Glomerular endothelial cell (primary cell): ENCODE measurements at places on chromosomes 2 and 18. TPM values are rescaled to one million over a fixed set of nuclear protein-coding genes. Genes with fewer than 3 reads are reported as not detected.

The ADGRF3 gene
- total RNA-seq, result 0.06 and 0.58 TPM in 2 replicates

The SPOPL gene
- total RNA-seq, result 7.9 and 13.9 TPM in 2 replicates

DNA sequence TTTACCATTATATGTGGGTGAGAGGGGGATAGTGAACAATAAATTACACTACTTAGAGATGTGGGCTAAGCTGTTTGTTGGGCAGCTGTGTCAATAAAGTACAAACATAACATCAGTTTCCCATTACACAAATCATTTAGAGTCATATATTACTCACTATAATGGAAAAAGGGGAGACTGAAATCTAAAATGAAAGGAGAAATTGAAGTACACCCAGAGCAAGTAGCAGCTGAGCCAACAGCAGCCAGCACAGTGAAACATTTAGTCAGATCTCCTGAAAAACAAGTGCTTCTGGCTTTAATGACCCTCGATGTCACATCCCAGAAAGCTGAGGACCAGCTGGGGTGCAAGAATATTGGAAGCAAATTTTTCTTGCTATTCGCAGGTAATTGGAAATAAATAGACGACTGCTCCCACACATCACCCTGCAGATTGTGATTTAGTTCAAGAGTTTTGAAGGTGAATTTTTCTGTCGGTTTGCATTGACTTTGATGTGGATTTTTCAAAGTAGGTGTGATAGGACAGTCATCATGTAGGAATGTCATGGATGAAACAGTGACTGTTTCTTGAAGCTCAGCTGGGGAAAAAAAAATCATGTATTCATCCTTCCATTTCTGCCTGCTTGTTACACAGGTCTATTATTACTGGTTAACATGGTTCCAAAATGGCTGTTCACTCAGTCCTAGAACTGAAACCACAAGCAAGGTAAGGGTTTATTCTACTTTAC lies 1607.3 kb upstream of the CELF4 start:
- DNase-seq, result no peak

The COL6A3 gene
- 59.2 and 244 TPM in 2 replicates for total RNA-seq

DNA sequence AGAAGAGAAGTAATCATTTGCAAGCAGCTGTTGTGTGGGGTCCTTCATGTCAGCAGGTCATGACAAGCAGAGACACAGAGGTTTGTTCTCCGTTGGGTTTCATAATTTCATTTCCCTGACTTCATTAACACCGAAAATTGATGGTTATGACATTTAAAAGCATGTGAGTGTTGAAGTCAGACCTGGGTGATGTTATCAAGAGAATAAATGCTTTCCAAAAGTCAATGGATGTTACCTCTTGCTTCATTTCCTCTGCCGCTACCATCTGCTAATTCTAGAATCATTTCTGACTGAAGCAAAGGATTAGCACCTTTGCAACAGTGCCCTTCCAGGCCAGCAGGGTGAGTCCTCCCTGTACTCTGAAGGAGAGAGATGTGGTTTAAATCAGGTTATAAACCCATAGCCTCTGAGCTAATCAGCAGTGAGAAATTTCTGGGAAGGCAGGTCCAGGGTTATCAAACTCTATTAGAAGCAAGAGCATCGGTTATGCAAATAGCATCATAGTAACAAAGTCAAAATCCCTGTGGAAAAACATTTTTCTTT lies 446.2 kb downstream of the PIK3C3 start:
- DNase-seq, result no peak

GRCh38 chr2:170813611-170814532 lies 2.8 kb upstream of the GAD1 start:
- no peak for DNase-seq

The BMP10 gene
- not detected in 2 replicates for total RNA-seq

DNA sequence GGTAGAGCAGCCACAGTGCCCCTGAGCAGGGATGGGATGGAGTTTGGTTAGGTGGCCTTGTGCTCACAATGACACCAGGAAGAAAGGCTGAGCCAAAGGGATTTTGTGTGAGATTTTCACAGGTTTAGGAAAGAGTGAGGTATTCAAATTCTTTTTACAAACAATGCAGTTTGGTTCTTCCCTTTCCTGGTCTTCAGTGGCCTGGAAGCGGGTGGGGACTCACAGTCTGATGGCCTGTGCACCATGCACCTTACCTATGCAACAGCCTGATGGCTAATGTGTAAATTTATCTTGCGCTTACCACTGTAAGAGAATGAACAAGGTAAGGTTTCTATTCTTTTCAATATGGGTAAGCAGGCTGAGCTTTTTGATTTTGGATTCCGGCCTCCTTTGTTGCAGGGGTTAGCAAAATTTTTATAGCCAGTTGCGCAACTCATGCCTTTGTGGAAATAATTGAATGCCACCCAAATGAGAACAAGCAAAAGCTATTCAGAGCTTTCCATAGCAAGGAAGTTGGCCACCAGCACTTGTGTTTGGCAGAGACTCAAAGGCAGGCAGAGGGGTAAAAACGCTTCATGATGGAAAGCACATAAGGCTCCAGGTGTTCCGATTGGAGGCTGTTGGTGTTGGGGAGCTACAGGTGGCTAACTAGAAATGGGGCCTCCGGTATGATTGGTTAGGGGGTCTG lies 23.8 kb upstream of the IL1R2 start:
- DNase-seq, result no peak

DNA sequence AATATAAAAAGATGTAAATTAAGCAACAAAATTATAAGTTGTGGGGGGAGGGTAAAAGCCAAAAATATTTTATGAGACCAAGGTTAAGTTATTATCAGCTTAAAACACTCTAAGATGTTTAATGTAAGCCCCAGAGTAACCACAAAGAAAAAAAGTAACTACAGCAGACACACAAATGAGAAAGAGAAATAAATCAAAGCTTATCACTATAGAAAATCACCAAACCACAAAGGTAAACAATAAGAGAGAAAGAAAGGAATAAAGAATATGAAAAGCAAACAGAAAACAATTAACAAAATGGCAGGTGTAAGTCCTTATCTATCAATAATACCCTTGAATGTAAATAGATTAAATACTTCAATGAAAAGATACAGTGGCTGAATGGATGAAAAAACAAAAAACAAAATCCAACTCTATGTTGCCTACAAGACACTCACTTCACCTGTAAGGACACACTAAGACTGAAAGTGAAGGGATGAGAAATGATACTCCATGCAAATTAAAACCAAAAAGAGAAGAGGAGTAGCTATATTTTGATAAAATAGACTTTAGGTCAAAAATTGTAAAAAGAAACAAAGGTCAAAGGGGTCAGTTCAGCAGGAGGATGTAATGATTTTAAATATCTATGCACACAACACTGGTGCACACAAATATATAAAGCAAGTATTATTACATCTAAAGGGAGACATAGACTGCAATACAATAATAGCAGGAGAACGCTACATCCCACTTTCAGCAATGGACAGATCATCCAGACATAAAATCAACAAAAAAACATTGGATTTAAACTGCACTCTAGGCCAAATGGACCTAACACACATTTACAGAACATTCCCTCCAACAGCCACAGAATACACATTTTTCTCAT lies 80.7 kb downstream of the PTPN2 start:
- DNase-seq, result no peak
